Activated naive CD4-positive, alpha-beta T cell treated with anti-CD3 and anti-CD28 coated beads for 36 hours (primary cell): ENCODE measurements at places on chromosomes 1 and 21. TPM values are rescaled to one million over a fixed set of nuclear protein-coding genes. Genes with fewer than 3 reads are reported as not detected.
A peak's percentile ranks its signal among the peaks of the same experiment; 100 is the strongest.

- no peak for DNase-seq
Measured at GRCh38 chr1:8412183-8412831, 94.4 kb downstream of the SLC45A1 start.

- no peak for DNase-seq
Measured at GRCh38 chr1:62358665-62359373, 39.6 kb upstream of the KANK4 start.

- no peak for DNase-seq
Measured at GRCh38 chr1:7264101-7264500, 478.8 kb downstream of the CAMTA1 start.

DNA sequence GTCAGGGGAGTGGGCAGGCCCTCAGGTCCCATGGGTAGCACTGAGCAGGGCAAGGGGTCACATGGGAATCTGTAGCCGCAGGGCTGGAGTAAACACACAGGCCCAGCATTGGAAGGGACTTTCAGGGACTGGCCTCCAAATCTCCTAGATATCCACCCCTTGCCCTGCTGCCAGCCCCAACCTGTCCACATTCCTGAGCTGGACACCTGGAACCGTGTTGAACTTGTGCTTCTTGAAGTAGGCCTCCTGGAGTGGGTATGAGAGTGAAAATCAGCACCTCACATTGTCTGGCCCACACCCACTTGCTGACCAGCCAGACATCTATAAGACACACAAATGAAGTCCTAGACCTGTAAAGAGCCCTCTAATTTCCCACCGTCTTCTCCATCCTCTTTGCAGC is 7.7 kb downstream of the POMGNT1 start:
- DNase-seq: no peak

- no peak for DNase-seq
Measured at GRCh38 chr1:54298284-54299033, 98.5 kb downstream of the MRPL37 start.

- peak; percentile 63 for DNase-seq
Measured at GRCh38 chr1:15352128-15352957, 57.3 kb upstream of the EFHD2 start.

- no peak for DNase-seq
Measured at GRCh38 chr1:202259705-202260104, 66.1 kb downstream of the LGR6 start.

DNA sequence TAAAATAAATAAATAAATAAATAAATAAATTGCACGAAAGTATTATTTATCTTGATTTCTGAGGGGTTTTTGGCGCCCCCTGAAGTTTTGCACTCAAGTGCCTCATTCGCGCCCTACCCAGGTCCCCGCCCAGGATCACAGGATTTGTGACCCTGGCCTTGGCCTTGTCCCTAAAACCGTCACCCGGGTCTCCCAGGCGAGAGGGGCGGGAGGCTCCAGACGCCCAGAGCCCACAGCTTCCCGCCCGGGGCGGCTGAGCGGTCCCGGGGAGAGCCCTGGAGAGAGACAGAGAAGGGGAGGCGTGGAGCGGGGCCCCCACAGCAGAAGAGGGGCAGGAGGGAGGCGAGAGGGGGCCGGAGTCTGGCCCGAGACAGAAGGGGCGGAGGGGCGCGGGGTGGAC is 91.8 kb upstream of the CASZ1 start:
- no peak for DNase-seq

Gene NUF2
- total RNA-seq: 69.0 TPM

Gene DPH2
- 27.7 TPM for total RNA-seq

Gene RHBG
- total RNA-seq: not detected
